ENCODE measurements at places on chromosomes 1 and 21.

DNA sequence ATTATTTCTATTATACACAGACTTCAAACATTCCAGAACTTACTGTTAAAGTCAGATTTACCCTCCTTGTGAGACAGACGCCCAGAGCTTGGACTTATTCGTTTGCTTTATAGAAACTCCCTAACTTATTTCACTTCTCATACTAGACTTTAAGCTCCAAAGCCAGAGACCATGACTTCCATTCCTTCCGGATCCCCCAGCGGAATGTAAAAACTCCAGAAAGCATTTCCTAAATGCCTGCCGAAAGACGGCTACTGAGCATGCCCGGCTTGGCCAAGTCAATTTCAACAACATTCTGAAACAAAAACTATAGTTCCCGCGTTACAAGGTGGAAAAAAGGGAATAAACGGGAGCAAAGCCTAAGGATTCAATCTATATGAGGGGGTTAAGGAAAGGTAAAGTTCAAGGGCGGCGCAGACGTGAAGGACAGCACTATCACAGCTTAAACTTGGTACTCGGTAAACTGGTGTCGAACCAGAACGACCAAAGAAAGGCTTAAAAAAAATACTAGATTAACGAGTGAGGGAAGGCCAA is 1.1 kb downstream of the USP48 start:
- DNase-seq, result no peak

DNA sequence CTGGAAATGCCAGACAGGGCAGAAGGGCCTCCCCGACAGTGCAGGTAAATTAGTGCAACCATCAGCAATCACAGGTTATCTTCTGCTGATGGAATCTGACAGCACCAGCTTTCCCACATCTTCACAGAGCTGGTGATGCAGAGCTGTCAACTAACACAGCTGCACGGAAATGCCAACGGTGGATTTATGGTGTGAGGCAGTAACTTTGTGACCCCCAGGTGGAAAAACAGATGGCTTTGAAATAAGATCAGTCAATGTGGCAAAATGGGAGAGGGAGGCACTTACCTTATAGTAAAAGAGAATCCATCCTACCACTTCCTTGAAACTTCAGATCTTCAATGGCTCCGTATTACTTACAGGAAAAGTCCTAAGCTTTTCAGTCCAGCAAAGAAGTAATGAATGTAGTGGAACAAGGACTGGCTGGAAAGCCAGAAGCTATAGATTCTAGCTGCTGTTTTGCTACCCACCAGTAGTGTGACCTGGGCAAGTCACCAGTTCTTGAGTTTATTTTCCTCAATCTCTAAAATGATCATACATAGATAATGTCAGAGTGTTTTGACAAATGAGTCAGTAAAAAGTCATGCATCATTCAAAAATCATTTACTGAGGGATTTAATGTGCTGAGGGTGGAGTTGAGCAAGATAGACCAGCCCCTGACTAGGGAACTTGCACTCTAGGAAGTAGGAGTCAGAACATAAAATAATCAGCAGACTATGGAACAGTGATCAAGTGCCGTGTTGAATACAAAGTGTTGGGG is 245.7 kb upstream of the JUN start:
- no peak for DNase-seq

DNA sequence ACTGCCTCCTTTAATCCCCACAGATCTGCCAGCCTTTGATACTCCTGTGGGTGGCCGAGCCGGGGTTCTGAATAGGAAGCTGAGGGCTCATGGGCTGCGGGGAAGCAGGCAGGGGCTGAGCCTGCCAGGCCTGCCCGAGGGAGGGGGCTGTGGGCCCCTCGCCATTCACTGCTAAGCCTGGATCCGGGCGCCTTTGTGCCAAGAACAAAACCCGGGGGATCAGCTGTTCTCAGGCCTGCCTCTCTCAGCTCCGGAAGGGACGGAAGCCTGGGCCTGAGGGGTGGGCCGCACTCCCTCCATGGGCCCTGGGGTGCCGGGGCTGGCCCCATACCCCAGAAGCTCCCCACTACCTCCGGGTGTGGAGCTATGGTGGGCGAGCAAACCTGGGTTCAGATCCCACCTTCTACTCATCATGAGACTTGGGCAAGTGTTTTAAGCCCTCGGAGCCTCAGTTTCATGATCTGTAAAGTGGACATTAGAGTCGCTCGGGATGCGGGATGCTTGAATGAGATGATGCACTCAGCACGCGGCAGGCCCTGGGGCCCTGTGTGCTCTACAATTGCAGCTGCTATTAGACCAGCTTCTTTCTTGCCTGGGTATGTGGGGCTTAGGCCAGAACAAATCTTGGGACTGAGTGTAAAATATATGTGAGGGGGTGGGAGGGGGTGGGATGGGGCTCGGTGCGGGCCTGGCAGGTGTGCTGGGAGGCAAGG is 19.2 kb upstream of the EPHA2 start:
- DNase-seq, result no peak

DNA sequence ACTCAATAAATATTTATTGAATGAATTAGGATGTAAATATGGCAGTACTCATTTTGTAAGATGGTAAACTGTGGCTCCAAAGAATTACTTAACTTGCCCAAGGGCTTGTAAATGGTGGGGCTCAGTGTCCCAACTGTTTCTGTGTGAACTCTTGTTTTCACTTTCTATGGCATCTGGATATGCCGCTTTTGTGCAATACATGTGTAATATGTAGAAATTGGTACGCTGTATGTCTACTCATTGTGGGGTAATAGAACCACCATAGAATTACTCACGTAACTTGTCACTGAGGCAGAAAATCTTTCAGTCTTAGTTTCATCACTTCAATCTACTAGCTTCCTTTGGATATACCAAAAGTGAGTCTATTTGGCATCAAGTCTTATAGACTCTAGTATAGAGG is 977 bp downstream of the PRPF3 start:
- no peak for DNase-seq

DNA sequence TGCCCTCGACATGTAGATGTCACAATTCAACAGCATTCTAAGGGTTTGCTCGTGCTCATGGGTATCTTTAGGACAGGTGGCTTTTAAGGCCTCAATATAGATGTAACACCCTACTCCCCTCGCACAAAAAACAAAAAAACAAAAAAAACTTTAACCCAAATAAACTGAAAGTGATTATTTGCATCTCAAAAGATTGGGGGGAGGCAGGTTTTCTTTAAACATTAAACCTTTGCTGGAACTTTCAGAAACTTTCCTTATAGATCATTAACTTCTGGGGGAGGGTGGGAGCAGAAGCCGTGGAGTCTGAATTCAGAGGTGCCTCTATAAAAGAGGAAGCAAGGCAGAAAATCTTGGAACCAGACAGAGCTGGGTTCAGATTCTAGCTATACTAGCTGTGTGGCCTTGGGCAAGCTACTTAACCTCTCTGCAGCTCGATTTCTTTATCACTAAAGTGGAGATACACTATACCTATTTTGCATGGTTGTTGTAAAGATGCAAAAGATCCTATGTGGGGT is 3.2 kb upstream of the KIAA1614 start:
- no peak for DNase-seq

- no peak for DNase-seq
Measured at GRCh38 chr1:231550448-231550781, 21.9 kb downstream of the TSNAX start.

GRCh38 chr1:247210062-247210375 is 38.2 kb upstream of the ZNF124 start:
- DNase-seq, result no peak

- DNase-seq, result no peak
Measured at GRCh38 chr1:18534810-18535205, 54.1 kb downstream of the KLHDC7A start.

DNA sequence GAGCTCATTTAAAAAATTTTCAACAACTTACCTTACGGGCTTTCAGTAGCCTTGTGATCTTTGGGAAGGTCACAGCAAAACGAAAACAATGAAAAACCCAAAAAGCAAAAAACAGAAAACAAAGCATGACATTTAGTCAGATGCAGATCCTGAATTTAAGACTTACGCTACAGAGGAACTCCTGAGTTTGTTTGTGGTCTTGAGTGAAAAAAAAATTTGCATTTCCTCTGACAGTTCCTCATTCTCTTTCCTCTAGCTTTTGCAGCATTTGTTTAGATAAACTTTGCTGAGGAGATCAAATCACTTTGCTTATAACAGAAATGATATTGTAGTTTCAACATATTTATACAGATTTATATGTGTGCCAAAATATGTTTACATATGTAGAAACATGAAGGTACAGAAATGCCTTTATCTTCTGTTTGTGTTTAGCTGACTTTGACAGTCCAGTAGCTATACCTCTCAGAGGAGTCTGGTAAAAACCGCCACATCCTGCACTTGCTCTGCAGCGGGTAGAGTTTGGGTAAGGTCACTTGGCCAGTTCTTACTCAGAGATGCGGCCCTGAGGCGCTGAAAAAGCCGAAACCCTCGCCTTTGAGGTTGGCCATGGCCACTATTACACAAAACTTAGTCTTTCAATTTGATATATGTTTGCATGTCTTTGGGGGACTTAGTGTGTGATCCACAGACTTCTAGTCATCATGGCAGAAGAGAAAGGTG is 142.5 kb downstream of the TNR start:
- DNase-seq, result no peak

GRCh38 chr1:99751877-99752504 is 14.4 kb downstream of the FRRS1 start:
- no peak for DNase-seq

DNA sequence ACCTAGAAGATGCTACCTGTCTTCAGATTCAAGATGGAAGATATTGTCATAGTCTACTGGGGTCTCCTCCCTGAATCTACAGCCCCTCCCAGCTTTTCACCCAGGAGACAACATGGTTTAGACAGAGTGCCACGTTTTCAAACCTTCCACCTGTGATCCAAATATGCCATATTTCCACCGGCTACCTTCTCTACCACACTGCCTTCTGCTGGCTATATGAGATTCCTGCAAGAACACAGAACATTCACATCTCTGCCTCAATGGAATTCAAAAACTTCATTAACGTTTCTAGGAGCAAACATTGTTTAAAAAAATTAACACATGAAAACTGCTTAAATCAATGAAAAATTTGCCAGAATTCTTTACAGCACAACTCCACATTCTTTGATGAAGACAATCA is 12.9 kb upstream of the LELP1 start:
- DNase-seq, result no peak

- no peak for DNase-seq
Measured at GRCh38 chr21:43631411-43632107, 27.7 kb downstream of the HSF2BP start.

GRCh38 chr1:31596737-31597097 is 20.4 kb downstream of the TINAGL1 start:
- DNase-seq, result no peak

DNA sequence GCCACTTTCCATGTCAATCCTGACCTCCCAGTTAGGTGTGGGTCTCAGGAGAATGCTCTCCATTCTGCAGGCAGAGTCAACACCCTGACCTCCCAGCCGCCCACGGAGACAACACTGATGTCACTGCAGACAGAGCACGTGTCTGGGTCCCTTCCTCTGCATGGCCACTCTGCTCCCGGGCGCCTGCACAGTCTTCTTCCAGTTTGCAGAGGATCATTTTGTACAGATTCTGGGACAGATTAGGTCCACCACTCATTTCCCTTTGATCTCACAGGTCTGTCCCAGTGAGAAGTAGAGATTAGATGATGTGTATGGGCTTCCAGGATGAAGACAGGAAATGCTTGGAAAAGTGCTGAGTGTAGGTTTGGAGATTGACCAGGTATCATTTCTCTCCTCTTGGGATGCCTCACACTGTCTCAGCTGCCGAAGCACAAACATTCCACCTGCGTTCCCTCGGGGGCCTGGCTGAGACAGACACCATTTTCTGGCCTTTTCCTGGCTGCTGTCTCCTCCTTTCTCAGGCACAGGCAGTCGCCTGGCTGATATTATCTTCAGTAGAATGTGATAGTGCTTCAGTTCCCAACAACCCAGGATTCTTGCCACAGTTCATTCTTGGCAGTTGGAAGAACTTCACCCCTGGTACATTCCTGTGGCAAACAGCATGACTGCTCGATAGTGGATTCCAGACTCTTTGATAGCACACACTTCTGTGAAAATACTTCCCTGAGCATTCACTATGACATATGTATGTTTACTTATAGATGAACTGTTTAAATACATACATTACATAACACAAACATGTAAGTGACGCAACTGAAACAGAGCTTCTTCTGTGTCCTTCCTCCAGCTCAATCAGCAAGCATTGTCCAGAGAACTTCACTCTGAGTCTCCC is 7.9 kb downstream of the MYBPHL start:
- DNase-seq, result no peak

DNA sequence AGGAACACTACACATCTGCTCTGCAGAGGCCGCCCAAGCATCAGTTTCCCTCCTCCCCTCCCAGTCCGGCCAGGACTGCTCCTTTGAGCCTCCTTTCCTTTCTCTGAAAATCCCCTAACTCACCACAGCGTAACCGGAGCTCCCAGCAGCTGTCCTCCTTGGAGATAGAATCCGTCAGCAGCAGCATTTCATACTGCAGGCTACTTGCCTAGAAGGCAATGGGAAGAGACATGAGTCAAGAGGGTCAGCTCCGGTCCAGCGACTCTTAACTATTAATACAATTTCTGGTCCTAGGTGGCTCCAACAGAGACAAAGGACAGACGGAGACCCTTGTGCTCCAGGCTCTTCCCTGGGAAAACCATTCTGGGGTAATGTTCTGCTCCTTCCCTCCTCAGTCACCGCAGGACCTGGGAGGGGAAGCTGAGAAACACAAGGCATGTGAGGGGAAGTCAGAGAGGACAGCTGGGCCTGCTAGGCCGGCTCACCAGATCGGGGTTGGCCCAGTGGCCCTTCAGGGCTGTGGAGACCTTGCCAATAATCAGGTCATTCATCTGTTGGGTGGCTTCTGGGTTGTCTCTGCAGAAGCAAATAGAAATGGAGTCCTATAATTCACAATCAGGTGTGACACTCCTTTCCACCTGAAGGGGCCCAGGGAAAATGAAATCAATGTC is 99.7 kb downstream of the UBR4 start:
- DNase-seq, result no peak

All from stimulated activated CD4-positive, alpha-beta T cell treated with anti-CD3 and anti-CD28 coated beads, Interleukin-12 subunit alpha, Interleukin-12 subunit beta, amount 100 ng/mL, for 48 hours (primary cell).